SK-N-DZ (cell line): ENCODE measurements at places on chromosomes 5 and 9.

DNA sequence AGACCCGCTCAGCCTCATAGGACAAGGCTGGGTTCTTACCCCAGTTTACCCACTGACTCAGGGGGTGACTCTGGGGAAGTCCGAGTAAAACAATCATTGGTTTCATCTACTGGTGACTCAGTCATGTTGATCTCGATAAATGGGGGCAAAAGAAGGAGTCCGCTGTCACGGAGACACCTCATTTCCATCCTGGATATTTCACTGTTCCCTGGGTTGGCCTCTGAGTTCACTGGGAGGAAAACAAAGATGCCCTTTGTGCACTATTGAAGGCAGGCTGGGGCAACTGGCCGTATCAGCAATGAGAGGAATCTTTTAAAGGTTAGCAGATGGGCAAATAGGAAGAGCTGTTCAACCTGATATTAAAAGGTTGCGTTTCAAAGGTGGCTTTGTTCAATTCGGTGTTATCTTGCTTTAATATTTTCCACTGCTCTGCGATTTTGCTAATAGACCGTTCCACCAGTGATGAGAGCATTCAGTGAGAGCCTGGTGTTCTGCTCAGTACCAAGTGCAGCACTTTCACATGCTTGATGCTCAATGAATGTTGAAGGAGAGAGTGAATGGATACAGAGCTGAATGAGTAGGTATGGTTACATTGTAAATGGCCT lies 110.2 kb upstream of the EGFLAM start:
- DNase-seq = no peak

GRCh38 chr5:96198356-96199058 lies 234.5 kb downstream of the PCSK1 start:
- no peak for DNase-seq

GRCh38 chr5:22835686-22836085 lies 17.5 kb downstream of the CDH12 start:
- no peak for DNase-seq

- no peak for DNase-seq
These were observed 885 bp upstream of the MLLT3 start for GRCh38 chr9:20623021-20623747.

GRCh38 chr5:134005417-134006061 lies 764 bp upstream of the VDAC1 start:
- peak; percentile 62 for DNase-seq

DNA sequence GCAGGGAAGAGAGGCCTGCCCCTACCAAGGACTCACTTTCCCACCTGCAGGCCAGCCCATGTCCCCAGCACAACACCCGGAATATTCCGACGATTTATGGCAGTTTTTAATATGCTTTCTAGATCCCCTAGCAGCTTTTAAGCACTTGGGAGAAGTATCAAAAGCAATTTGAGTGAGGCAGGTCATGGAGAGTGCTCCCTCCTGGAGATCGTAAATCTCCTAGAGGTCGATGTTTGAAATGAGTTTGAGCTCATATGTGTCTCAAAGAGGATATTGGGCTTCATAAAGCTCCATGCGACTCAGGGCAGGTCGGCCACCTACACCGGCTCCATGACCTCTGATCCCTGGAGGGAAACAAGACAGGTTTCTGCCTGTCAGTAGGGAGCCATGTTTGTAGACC lies 27.3 kb downstream of the CFAP90 start:
- no peak for DNase-seq

GRCh38 chr5:94618029-94618492 lies 343 bp downstream of the KIAA0825 start:
- peak; percentile 66 for DNase-seq

DNA sequence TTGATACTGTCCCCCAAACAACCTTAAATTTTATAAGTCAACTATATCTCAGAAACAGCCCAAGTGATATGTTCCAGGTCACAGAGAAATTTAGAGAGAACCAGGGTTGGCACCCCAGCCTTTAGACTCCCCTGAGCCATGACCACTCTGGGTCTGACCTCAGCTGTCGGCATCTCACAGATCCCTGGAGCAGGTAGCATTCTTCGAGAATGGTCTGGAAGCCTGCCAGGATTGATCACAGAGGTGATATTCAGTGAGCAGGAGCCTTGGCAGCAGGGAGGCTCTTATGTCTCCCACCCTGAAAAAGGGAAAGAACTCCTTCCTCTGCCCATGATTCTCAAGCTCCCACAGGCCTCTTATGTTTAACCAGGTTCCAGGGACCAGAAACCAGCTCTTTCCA lies 58.2 kb downstream of the PLK2 start:
- DNase-seq = no peak

DNA sequence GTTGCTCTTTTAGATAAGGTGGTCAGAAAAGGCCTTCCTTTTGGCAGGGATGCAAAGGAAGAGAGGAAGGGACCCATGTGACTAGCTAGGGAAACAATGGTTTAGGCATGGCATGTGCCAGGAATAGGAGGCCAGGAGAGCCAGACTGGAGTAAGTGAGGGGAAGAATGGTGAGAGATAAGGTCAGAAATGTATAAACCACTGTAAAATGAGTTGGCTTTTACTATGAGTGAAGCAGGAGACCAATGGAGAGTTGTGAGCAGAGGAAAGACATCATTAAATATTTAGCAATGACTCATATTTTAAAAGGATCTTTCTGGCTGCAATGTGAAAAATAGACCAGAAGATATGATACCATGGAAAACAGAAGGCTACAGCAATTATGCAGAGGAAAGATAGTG lies 50.9 kb downstream of the AP3B1 start:
- DNase-seq = no peak

DNA sequence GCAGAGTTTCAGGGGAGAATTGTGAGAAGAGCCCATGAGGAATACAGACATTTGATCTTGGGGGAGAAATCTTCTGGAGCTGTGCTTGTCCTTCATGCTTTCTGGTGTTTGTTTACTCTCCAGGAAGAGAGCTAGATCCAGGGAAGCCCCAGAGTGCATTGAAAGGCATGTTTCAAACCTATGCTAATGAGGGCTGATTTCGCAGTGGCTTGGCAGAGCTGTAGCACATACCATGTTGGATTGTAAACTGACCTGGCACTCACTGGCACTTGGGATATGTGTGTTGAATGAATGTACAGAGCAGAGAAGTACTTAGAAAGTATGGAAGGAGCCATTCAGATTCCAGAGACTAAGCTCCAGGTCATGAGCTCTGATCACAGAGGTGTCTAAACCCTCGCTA lies 30.9 kb downstream of the TNFSF8 start:
- no peak for DNase-seq

GRCh38 chr5:150114773-150115408 lies 28.5 kb upstream of the CSF1R start:
- no peak for DNase-seq

DNA sequence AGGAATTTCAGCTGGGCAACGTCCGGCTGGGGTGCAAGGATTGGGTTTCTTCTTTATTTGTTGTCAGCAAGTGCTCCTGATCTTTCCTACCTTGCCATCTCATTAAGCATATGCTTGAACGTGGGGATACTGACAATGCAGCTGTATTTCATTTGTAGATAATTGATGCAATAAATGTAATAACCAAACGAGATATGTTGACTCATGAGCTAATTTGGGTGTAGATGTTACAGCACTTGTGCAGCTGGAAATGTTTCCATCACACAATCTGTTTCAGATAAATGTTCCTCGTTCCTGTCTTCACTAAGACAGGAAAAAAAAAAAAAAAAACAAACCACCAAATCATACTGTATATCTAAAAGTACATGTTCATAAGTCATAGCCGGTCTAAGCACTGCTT lies 123.8 kb downstream of the DMRT2 start:
- no peak for DNase-seq
